ENCODE measurements at places on chromosomes 4 and X.

- no peak for DNase-seq
These were observed 73.2 kb downstream of the ZNF827 start for GRCh38 chr4:145865274-145865941.

DNA sequence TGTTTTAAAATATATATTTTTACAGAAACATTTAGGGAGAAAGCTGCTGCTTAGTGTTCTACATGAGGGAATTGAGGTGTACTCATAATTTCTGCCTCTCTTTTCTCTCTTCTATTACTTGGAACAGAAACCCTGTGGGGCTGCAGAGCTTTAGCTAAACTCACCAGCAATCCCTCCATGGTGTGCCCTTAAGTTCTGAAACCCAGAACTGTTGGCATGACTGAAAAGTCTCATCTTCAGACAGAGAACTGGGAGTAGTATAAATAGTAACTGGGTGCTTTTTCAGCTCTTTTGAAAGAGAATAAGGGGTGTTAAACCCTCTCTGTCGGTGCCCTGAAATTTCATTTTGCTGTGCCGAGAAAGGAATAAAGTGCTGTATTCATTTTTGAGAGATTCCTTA lies 294.9 kb upstream of the BOD1L1 start:
- no peak for DNase-seq

- DNase-seq = no peak
These were observed 107.8 kb upstream of the FMR1 start for GRCh38 chrX:147803948-147804347.

- peak; percentile 25 for DNase-seq
These were observed 826.2 kb downstream of the TECRL start for GRCh38 chr4:63583007-63583406.

DNA sequence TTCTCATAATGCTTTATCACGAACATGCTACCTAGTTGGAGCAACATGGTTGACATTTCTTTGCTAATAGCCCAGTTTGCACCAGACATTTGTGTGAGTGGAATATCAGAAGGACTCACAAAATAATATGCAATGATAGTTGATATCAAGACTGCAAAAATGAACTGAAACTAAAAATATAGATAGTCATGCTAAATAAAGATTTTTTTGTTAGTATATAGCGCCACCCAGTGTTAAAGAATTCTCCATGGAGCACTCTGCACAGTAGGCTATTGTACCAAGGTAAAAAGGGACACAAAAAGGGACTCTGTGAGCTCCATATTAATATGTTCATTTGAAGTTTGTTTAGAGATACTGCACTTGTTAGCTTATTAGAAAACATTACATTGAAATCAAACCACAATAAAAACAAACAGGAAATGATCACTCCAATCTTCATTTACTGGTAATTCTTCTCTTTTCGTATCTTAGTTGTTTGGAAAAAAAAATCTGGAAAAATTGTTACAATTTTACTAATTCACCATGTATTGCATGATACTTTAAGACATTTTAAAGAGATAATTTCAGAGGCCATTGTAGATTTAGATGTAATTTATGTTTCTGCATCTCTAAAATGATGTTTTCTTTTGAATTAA lies 1509.6 kb downstream of the ADGRL3 start:
- DNase-seq = no peak

DNA sequence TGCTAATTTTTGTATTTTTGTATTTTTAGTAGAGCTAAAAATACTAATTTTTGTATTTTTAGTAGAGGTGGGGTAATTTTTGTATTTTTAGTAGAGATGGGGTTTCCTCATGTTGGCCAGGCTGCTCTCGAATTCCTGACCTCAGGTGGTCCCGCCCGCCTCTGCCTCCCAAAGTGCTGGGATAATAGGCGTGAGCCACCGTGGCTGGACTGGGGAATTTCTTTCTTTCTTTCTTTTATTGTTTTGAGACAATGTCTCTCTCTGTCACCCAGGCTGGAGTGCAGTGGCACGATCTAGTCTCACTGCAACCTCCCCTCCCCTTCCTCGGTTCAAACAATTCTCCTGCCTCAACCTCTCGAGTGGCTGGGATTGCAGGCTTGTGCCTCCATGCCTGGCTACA lies 83.0 kb downstream of the FAM193A start:
- DNase-seq = no peak

DNA sequence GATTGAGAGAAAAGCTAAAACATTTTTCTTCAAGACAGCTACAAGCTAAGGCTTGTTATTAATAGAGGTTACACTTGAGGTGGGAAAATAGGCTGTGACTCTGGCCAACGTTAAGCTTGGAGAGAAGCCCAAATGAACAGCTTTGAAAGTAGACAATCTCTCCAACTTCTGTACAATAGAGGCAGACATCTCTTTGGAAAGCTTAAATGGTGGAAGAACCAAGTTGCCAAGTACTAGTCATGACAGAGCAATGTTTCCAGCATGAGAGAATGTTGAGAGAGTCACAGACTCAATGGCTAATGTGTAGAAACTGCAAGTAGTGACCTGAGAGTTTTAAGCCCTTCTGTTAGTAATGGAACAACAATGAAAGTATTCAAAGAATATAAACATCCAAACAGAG lies 298.1 kb downstream of the INPP4B start:
- peak; percentile 95 for DNase-seq

DNA sequence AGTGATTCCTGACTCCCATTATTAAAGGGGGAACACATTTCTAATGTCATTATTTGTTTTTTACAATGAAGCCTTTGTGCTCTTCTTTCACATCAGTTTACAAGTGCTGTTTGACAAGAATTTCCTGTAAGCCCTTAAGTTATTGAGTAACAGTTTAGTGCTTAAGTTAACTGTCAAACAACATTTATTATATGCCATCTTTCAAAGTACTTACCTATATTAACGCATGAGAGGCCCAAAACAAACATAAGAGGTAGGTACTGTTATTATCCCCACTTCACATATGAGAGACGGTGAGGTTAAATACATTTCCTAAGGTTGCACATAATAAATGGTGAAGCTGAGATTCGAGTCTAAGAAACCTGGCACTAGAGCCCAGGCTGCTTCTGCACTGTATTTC lies 56.0 kb upstream of the MAGED1 start:
- DNase-seq = no peak

- DNase-seq = peak; percentile 59
These were observed 30.7 kb upstream of the TMPRSS11E start for GRCh38 chr4:68416591-68416990.

GRCh38 chr4:24544208-24544988 lies 40.0 kb downstream of the DHX15 start:
- DNase-seq = no peak

DNA sequence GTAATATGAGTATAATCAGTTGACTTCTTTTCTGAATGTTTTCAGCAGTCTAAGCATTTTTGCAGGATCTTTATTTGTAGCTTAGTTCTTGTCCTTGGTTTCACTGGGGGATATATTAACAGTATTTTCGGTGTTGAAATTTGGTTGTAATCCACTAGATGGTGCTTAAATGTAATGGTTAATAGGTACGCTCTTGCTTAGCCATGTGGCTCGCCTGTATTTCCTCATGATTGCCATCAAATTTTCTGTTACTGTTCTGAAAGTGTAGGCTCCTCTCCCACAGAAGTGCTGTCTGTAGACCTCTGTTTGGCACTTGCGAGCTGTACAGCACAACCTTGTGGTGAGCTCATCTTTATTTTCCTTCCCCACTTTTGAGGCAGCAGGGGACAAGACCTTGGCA lies 3.9 kb upstream of the FAAH2 start:
- no peak for DNase-seq

DNA sequence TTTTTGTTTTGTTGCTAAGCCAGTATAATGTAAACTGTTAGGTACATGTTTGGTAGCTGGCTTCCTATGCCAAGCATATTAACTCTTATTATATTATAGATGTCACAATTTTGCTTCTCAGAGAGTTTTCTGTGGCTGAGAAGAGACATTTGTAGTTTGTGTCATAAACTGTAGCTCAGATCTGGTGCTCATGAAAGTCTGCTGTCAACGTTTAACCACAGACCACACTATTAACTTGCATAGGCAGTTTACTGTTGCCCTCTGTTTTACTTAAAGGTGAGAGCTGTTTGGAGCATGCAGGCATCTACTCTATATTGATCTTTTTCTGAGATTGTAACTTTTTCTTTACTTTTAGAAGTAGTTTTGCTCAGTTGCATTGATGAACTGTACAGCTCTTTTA lies 166.8 kb downstream of the TLL1 start:
- DNase-seq = no peak

DNA sequence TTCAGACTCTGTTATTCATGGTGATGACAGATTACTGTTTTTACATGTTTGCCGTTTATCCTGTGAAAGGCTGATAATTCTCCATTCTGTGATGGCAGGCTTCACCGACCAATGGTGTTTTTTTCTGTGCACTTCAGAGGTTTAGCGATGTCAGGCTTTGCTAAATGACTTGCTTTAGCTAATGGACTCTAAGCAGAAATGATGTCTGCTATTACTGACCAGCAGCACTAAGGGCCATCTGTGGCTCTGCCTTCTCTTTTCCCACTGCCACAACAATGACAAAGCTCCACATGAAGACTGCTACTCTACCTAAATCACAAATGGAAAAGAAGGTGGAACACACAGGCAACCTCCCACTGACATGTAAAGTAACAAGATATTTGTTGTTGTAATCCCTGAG lies 68.4 kb upstream of the ALB start:
- no peak for DNase-seq

- DNase-seq = no peak
These were observed 24.3 kb downstream of the SMIM20 start for GRCh38 chr4:25938366-25938765.

GRCh38 chr4:24551492-24552289 lies 32.7 kb downstream of the DHX15 start:
- DNase-seq = no peak

- no peak for DNase-seq
These were observed 394.6 kb downstream of the C4orf33 start for GRCh38 chr4:129490516-129490915.

- no peak for DNase-seq
These were observed 293.1 kb downstream of the TRIML1 start for GRCh38 chr4:188432328-188432727.

- no peak for DNase-seq
These were observed 220.6 kb upstream of the CPXCR1 start for GRCh38 chrX:88526385-88526784.

All from foreskin keratinocyte (primary cell).